ENCODE measurements at places on chromosomes 5 and 9.

GRCh38 chr5:143153332-143154119 lies 250.0 kb downstream of the NR3C1 start:
- peak; percentile 53 for DNase-seq

DNA sequence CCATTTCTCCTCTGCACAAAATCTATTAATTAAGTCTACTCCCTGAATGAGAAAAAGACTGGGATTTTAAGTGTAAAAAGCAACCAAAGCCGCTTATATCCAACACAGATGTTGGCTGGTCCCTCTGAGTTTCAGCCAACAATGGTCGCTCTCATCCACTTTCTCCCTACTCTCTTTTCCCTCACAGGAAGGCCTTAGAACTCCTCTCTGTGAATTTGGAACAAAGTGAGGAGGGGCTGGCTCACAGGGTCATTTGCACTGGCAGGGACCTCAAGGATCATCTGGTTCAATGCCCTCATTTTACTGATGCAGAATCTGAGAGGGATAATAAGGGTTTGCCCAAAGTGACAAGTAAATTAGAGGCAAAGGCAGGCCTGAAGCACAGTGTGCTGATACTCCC lies 64.0 kb downstream of the DPYSL3 start:
- no peak for DNase-seq

- DNase-seq: peak; percentile 42
These were observed 6.3 kb downstream of the TESK1 start for GRCh38 chr9:35611230-35611797.

DNA sequence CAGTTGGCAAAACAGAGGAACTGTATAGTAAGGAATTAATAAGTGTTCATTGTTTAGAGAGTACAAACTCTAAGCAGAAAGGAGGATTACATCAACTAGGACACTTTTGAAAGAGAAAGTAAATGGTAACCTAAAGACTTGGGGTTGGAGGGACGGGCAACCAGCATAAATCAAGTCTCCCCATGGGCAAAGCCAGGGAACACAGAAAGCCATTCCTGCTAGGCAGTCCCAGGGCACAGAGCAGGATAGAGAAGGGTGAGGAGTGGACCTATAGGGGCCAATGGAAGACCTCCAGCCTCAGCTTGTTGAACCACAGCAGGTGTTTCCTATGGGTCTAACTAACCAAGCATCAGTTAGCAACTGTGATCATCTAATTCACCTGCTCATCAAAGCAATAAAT lies 9.2 kb upstream of the ERAP1 start:
- DNase-seq: no peak

DNA sequence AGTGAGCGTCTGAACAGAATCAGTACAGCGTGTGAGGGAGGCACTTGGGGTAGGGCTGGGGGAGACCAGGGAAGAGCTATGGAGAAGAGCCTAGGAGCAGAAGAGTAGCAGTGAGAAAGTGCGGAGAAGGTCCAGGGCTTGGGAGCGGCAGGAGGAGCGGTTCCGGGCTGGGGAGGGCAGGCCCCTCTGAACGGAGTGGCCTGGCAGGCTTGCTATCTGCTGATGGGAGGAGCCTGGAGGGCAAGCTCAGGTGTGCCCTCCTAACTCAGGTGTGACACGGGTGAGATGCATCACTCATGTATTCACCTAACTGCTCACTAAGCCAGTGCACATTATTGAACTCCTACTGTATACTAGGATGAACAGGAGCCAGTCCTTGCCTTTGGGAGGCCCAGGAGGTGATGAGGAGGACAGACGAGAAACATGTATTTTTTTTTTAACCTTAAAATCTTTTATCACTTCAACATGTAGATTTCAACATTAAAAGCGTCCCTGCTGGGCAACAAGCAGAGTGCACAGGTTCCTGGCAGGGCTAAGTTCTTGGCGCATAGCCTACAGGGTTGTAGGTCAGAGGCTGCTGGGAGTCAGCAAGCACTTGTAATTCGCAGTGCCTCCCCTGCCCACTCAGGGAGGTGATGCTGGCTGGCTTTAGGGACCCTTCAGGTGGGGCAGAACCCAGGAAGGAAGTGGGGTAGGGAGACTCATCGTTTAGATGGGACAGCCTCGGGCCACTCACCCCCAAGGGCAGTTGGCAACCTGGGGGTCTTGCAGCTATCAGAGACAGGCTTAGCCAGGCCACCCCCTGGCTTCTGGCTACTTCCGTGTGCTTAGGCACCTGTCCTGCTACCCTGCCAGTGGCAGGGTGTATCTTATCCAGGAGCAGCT lies 55.5 kb downstream of the TMOD1 start:
- no peak for DNase-seq

DNA sequence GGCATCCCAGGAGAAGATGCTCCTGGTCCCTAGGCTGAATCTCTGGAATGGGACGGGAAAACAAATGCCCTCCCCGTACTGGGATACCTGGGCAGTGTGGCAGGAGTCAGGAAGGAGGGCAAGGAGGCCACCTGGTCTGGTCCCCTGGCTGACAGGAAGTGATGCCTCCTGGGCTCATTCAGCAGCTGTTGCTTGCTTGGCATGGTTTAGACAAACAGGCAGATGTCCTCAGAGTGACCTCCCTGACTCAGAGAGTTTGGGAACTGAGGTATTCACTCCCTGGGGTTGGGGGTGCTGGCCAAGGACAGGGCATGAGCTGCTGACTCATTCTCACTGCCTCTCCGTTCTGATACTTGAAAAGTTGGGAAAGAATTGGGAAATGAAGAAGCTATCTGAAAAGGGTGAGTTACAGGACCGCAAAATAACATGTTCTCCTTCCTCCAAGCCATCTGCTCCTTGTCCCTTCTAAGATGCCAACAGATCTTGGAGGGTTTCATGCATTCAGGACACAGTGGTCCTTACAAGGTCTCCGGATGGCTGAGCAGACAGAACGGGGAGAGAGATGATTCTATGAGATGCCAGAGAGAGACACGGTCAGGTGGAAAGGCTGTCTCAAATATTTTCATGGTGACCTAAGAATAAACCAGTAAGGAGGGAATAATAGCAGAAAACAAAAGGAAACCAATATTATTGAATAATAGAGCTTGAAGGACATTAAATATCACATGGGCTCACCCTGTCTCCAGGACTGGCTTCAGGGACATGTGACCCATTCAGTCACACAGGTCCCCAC lies 534.5 kb downstream of the BNC2 start:
- peak; percentile 99 for DNase-seq

DNA sequence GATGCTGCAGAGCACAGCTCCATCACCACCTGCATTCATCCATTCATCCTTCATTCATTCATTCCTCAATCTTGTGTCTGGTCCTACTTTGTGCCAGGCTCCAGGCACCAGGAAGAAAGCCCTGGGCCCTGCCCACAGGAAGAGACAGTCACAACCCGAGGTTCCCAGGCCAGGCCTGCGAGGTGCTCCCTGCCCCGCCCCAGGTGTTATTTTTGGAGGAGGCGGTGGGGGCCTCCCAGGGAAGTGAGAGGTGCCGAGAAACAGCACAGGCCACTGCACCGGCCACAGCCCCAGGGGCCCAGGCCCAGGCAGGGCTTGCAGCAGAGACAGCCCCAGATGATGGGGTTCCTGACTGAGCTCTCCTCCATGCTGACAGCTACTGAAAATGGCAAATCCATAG lies 33.4 kb downstream of the VAV2 start:
- DNase-seq: no peak

DNA sequence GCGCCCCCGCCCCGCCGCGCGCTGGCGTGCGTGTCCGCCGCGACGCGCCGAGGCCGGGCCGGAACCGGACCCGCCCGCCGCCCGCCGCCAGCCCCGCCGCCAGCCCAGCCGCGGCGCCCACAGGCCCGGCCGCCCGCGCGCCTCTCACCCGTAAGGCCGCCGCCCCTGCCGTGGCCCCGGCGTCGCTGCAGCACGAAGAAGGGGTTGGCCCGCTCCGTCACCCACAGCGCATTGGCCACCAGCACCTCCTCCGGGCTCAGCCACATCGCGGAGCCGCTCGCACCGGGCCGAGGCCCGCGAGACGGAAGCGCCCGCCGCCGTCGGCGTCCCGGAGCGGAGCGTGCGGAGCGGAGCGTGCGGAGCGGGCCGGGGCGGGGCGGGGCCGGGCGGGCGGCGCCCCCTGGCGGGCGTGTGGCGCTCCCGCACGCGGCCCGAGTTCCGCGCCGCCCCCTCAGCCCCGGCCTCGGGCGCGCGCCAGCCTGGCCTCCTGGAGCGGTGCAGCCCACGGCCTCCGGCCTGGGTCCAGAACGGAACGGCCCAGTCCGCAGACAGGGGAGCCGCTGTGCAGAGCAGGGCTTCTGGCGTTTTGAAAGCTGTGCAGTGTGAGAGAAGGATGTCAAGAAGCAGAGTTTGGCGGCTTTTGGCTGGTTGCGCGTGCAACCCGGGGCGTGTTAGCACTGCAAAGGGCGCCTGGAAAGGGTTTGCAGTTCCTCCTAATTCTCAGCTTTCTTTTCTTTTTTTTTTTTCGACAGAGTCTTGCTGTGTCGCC lies at the start of gene TBC1D9B:
Gene TBC1D9B (minus strand): TSS at position 342 of the 769 bp plus-strand sequence. CDS start 76 bp downstream, at position 266.
- DNase-seq: peak; percentile 77

DNA sequence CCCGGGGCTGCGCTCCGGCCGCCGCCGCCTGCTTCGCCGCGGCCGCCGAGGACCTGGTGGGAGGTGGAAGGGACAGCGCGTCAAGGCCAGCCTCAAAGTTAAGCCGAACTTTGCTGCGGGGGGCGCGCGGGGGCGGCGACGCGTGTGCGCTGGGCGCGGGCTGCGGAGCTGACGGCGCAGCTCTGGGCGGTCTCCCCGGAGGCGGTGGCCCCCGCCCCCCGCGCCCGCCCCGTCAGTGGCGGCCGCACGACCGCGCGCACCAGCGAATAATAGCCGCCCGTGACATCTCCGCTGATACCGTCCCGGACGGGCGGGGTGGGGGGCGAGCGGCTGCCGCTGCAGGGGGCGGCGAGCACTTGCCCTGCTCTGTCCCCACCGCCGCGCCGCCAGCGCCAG lies 579 bp upstream of the FAM78A start:
- no peak for DNase-seq

DNA sequence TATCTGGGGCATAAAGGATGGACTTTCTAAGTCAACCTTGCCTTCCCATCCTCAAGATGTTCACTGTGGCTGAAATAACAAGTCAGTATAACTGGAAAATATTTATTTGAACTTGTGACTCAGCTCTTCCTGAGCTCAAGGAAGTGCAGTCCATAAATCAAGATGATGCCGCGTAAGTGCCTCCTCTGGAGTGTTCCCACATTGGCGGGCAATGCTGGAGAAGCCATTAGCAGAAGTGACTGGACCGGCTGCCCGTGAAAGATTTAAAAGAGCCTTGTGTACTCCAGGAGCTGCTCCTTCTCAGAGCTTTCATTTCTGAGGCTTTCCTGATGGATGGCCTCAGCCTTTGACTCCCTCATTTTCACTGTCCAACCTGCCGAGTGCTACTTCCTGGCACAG lies 17.4 kb downstream of the TMOD1 start:
- DNase-seq: peak; percentile 88

DNA sequence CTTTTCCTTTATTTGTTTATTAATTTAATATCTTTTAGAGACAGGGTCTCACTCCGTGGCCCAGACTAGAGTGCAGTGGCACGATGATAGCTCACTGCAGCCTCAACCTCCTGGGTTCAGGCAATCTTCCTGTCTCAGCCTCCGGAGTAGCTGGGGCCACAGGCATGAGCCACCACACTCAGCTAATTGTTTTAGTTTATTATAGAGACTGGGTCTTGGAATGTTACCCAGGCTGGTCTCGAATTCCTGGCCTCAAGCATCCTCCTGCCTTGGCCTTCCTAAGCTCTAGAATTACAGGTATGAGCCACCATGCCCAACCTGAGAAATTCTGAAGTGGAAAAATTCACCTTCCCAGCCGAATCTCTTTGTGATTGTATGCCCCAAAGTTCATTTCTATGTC lies 139.4 kb upstream of the SLC12A2 start:
- no peak for DNase-seq

GRCh38 chr5:147063943-147064342 lies 170.9 kb upstream of the STK32A start:
- no peak for DNase-seq

GRCh38 chr5:113232667-113233066 lies 202.1 kb downstream of the TSSK1B start:
- DNase-seq: no peak

- peak; percentile 40 for DNase-seq
These were observed 308.1 kb upstream of the TLE4 start for GRCh38 chr9:79263628-79264027.

DNA sequence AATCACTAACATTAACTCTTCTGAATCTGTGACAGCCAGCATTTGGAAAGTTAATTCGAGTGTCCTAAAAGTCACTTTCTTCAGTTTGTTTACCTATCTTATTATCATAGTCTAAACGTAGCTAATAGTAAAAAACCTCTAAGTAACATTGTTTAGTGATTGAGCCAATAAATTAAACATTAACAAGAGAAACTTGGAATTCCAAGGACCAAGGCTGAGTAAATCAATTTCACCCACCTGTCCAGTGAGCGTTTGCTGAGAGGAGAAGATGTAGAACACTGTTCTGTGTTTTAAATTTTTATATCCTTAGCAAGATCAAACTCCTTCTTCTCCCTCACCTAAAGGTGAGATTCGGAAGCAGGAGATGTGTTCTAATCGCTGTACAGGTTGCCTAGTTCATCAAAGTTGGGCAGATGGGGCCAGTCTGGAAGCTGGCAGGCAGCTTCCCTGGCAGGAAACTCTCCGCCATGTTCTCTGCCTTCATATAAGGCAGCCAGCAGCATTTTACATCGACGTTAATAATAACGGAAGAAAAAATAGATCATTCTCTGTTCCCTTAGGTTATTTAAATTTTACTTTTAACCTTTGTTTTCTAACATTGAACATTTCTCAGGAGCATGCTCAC lies 89.2 kb downstream of the DAPK1 start:
- peak; percentile 23 for DNase-seq

DNA sequence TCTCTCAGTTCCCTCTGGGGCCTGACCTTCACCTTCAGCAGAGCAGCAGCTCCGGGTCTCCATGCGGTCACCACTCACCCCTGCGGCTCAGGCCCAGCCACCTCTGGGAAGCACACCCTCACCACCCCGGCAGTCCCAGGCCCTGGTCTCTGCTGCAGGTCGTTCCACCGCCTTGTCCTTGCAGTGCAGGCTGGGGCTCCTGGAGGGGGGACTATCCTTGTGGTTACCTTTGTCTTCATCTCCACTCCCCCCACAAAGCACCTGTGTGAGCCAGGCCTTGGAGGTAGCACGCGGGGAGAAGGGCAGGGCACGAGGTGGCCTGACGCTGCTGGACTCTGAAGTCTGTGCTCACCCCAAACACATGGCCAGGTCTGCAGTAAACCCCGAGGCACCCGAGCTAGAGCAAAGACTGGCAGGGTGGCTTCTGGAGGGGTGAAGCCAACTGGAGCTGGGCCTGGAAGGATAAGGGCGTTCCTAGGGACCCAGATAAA lies 33.2 kb upstream of the RXRA start:
- no peak for DNase-seq

DNA sequence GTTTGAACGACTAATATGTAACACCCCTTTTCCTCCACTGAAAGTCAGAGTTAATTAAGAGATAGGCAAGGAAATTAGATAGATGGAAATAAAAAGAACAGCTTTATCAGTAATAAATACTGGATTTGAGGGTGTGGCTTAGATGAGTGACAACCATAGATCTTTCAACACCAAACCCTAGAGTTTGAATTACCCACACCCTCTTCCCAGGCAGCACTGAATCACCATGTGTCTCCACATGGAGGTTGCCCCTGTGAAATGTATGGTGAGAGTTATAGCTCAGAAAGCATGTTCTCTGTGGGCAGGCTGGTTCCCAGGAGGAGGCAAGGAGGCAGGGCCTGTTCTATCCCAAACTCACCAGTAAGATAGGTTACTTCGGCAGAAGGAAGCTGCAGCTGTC lies 69.7 kb downstream of the TMEM174 start:
- no peak for DNase-seq

- DNase-seq: peak; percentile 12
These were observed 40.9 kb upstream of the F2RL2 start for GRCh38 chr5:76664079-76664478.

Data from kidney tubule cell (primary cell).